ENCODE measurements at places on chromosomes 4 and X. TPM values are rescaled to one million over a fixed set of nuclear protein-coding genes. Genes with fewer than 3 reads are reported as not detected.

MECP2 gene
- 71.4 TPM for total RNA-seq

MAGEC1 gene
- not detected for total RNA-seq

ELMOD2 gene
- total RNA-seq = 18.2 TPM

ZNF141 gene
- 25.3 TPM for total RNA-seq

MRFAP1L1 gene
- 74.2 TPM for total RNA-seq

CSN3 gene
- total RNA-seq = not detected

WAS gene
- 162 TPM for total RNA-seq

TMLHE gene
- 10.2 TPM for total RNA-seq

DDX60 gene
- total RNA-seq = 97.5 TPM

H2BW2 gene
- total RNA-seq = not detected

CTAG2 gene
- not detected for total RNA-seq

ABHD18 gene
- 24.1 TPM for total RNA-seq

GLRB gene
- not detected for total RNA-seq

PRRG1 gene
- not detected for total RNA-seq

FAM9B gene
- not detected for total RNA-seq

AR gene
- total RNA-seq = 0.02 TPM

NKX6-1 gene
- not detected for total RNA-seq

HMGN5 gene
- total RNA-seq = 0.83 TPM

SPANXC gene
- total RNA-seq = not detected

MBNL3 gene
- total RNA-seq = 15.0 TPM
